ENCODE measurements at places on chromosomes 11 and 22.
A peak's percentile ranks its signal among the peaks of the same experiment; 100 is the strongest.

GRCh38 chr11:127340438-127340837 lies 339.9 kb upstream of the KIRREL3 start:
- no peak for DNase-seq

GRCh38 chr22:36659762-36660509 lies 43.6 kb downstream of the CACNG2 start:
- DNase-seq = peak; percentile 50

GRCh38 chr11:60064111-60064510 lies 7.6 kb downstream of the MS4A3 start:
- DNase-seq = no peak

GRCh38 chr22:25148149-25148691 lies 51.4 kb upstream of the CRYBB3 start:
- DNase-seq = peak; percentile 23

GRCh38 chr11:35166369-35167360 lies 27.7 kb downstream of the CD44 start:
- DNase-seq = no peak

DNA sequence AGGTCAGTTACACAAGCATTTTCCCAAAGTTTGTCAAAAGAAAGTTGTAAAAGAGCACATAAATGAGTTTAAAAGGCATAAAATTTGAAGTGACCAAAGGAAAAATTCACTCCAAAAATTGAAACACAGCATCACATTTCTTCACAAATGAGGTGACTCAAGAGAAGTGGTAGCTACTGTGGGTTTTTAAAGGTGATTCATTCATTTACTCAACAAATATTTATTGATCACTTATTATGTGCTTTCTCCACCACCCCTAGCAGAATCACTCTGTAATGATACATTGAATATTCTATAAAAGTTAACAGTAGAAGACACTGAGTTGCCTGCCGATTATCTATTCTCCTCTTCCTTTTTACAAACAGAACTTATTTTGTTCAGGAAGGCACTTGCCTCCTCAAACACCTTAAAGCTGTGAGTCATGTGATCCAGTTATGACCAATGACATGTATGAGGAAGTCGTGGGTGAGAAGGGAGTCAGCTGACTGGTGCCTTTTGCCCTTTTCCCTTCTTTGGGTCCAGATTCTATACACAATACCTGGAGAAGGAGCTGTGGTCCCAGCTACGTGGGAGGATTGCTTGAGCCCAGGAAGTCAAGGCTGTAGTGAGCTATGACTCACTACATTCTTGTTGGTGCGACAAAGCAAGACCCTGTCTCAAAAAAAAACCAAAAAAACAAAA lies 67.7 kb upstream of the CLNS1A start:
- no peak for DNase-seq

DNA sequence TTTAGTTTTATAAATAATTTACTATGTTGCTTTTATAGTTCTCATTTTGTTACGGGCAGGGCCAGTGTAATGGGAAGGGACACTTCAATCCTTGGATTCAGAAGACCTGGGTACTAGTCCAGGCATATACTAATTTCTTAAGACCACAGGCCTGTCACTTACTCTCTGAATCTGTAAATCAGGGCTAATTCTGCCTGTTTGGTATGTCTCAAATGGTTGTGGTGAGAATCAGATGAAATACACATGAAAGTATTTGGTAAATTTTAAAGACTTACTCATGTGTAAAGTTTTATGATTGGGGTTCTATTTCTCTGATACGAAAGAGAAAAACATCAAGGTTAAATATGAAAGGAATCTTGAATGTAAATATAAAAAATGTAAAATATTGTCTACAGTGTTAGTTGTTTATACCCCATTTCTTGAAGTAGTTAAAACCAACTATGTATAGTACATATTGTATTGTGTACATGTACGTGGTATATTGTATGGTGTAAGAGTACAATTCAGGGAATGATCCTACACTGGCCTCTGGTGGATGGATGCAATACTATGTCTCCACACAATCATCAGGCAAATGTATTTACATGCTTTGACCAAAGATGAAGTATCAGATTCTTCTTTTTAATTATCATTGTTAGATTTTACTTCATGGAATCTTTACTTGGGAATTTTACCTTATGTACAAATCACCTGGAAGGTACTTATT lies 24.5 kb upstream of the RAG2 start:
- no peak for DNase-seq

- no peak for DNase-seq
These were observed 16.0 kb downstream of the MB start for GRCh38 chr22:35601013-35601580.

GRCh38 chr22:30423301-30423958 lies 2.1 kb upstream of the MTFP1 start:
- DNase-seq = no peak

- DNase-seq = no peak
These were observed 827.4 kb downstream of the OPCML start for GRCh38 chr11:132704781-132705375.

- no peak for DNase-seq
These were observed 22.9 kb upstream of the ARHGAP8 start for GRCh38 chr22:44729391-44730021.

DNA sequence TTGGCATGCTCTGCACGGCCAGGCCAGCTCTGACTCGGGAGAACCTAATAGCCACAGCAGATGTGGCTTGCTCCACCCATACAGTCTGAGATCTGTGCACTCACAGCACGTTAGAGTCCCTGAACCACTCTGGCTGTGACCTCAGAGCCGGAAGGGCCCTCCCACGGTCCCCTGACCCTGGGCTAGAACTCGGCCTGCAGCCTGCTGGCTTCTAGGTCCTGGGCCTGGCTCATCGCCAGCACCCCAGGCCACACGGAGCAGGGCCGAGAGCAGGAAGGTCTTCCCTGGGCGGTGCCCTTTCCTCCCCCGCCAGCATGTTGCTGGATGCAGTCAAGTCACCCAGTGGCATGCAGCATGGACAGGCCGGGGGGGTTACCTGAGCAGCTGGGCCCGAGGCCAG lies 35.3 kb upstream of the TTLL12 start:
- no peak for DNase-seq

GRCh38 chr11:79525257-79525656 lies 84.4 kb upstream of the TENM4 start:
- DNase-seq = no peak

DNA sequence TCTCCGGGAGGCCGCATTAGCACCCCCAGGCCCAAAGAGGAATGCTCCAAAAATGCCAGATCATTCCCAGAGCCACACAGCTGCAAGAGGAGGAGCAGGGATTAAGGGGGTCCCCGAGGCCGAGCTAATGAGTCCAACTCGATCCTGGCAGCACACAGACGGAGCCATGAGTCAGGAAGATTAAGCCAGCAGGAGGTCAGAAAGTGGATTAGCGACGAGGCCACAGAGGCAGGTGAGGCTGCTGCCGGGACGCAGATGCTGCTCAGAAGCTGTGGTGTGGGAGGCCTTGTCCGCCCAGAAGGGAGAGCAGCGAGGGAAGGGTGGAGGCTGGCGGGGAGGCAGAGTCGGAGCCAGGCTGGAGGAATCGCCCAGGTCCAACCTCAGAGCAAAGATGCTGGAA lies 120.5 kb downstream of the SHANK2 start:
- DNase-seq = no peak

- DNase-seq = no peak
These were observed 242.6 kb upstream of the FAT3 start for GRCh38 chr11:91981995-91982394.

- no peak for DNase-seq
These were observed 4.0 kb downstream of the PAX6 start for GRCh38 chr11:31806928-31807798.

DNA sequence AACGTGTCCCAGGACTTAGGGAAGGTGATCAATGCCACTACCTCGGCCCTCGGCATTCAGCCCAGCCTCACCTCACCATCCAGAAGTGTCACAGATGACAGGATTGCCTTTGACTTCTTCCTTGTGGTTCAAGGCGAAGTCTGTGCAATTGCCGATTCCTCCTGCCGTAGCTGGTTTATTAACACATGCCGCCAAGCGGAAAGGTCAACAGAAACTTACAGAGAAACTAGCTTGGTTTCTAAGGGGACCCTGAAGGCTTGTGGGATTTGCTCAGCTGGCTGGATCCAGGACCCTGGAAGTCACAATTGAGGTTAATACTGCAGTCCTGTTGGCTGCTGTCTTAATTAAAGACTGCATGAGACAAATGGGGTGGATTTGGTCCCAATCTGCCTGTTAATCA lies 65.6 kb downstream of the SHANK2 start:
- DNase-seq = no peak

DNA sequence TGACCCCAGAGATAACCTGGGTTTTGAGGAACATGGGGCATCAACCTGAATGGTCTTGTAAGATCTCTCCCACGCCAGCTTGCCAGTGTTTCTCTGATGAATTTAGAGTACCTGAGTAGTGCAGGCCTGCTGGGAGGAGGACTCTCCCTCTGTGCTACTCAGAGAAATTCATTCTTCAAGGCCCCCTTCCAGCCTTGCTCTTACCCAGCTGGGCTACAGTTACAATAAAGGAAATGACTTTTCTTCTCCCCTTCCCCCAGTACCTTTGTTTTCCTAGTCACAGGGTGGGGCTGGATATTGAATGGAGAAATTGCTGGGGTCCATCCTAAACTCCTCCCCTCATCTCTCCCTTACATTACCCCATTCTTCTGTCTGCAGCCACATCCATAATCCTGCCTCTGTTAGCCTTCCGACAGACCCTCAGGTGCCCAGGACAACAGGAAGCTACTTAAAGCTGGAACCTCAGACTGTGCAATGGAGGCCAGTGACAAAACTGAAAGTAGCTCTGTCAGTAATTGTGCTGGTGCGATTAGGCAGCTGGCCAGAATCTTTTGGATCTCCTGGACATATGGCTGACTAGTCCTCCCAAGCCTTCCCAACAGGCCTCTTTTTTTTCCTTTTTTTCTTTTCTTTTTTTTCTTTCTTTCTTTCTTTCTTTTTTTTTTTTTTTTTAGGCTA lies 17.4 kb downstream of the LIMK2 start:
- DNase-seq = no peak

DNA sequence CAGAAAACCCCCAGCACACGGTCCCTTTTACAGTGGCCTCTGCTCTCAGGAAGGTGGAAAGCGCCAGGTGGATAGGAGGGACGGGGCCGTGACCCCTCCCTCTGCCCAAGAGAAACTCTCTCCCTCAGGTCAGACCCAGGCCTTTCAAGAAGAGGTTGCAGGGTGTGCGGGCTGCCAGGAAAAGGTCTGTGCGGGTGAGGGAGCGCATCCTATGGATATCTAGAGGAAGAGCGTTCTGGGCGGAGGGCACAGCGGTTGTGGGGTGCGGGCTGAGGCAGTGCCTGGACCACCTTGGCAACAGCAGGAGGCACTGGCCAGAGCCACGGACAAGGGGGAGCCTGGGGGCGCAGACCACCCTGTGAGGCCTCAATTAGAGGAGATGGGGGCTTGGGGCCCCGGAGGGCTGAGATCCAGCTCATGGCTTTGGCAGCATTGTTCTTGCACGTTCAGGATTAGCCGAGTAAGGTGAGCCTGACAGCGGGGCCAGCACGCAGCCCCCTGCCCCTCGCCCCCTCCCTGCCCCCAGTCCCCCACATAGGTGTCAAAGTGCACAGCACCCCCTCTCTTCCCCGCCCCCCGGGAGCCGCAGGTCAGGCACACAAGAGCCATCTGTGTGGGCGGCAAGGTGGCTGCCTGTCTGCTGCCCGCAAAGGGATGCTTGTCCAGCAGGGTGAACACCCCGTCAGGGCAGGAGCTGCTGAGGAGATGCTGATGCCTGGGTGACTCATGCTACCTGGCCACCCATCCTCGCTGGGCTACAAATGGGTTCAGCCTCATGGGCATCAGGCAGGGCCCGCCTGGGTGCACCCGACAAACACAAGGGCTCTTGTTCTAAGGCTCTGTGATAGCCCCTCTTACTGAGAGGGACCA lies 92.8 kb upstream of the KCNQ1OT1 start:
- DNase-seq = no peak

- DNase-seq = no peak
These were observed 405.7 kb downstream of the BUD13 start for GRCh38 chr11:116366980-116367645.

DNA sequence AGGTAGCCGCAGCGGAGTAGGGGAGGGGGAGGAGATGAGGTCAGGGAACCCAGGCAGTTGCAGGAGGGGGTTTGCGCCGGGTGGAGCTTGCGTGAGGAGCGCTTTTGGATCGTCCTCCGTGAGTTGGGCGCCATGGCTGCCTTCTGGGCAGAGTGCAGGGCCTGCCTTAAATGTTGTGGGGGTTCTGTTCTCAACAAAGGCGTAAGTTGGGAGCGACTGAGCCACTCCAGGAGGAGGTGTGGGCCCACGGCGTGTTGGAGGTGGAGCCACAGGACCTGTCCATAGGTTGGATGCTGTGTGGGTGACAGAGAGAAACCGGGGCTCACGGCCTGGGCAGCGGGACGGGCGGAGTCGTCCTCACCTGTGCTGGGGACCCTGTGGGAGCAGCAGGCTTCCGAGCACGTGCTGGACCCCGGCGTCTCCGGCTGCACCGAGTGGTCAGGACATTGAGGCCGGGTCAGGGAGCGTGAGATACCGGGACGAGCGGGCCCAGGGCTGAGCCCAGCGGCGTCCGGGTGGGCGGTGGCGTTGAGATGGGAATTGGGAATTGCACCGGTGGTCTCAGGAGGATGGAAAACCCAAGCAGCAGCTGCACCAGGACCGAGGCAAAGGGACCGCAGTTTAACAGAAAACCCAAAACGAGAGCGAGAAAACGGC lies 977 bp upstream of the PGGHG start:
- peak; percentile 18 for DNase-seq
